Skin of body (tissue), 3 donors: ENCODE measurements at places on chromosomes 5 and 9. TPM values are rescaled to one million over a fixed set of nuclear protein-coding genes. Genes with fewer than 3 reads are reported as not detected.

QSOX2 gene
- total RNA-seq, result 7.8 TPM

- no peak for DNase-seq
These were observed 227.4 kb downstream of the MAN2A1 start for GRCh38 chr5:109917154-109917546.

MEIKIN gene
- total RNA-seq, result not detected

- DNase-seq, result peak; percentile 21
These were observed 188.6 kb downstream of the PDE4D start for GRCh38 chr5:59704936-59705335.

DNA sequence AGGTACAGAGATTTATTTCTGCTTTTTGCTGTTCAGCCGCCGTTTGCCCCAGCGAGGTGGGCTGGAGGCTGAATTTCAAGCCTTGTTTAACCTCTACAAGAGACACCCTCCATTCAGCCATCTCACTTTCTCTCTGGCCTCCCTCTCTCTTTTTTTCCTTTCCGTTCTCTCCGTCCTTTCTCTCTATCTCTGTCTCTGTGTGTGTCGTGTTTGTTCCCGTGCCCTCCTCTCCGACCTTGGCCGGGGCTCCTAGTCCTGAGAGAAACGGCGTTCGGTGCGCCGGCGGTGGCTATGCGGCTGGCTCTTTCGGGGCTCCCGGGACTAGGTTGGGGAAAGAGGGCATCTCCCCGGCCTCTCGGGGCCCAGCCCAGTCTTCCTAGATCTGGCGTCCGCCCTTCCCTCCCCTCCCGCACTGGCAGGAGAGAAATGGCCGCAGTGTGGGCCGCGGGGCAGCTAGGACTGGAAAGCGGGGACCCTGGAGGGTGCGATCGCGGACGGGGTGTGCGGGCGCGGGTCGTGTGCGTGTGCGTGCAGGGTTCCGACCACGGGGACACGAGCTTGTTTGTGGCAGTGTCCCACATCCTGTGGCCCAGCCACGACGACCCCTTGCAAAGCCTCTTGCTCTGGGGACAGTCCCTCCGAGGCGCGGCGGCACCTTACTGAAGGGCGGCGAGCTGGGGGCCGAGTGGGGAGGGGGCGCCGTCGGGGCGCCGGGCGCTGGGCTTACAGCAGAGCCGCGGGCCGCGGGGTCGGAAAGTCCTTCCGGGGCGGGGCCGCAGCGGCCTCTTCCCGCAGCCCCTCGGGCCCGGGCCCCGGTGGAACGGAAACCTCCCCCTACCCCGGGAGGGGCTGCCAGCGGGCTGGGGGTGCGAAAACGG is 5.7 kb downstream of the LHX2 start:
- DNase-seq, result no peak

- DNase-seq, result no peak
These were observed 1.2 kb downstream of the CCDC107 start for GRCh38 chr9:35659340-35659739.

DNA sequence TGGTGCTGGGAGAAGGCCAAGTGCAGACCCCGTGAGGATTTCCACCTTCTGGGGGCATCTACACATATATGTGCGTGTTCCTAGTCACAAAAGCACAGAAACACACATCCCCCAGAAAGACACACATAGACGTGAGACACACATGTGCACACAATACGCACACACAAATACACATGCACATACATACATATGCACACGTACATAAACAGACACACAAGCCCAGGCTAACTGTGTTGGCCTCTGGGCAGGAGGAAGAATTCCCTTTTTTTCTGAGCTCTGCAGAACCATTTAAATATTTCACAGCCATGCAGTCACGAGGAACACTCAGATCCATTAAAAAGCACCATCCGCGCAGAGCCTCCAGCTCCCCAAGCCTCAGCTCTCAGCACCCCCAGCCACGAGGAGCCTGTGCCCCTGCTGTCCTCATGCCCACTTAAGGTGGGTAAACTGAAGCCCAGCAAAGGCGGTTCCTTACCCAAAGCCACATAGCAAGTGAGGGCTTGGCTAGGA is 5.3 kb downstream of the NINJ1 start:
- no peak for DNase-seq

DNA sequence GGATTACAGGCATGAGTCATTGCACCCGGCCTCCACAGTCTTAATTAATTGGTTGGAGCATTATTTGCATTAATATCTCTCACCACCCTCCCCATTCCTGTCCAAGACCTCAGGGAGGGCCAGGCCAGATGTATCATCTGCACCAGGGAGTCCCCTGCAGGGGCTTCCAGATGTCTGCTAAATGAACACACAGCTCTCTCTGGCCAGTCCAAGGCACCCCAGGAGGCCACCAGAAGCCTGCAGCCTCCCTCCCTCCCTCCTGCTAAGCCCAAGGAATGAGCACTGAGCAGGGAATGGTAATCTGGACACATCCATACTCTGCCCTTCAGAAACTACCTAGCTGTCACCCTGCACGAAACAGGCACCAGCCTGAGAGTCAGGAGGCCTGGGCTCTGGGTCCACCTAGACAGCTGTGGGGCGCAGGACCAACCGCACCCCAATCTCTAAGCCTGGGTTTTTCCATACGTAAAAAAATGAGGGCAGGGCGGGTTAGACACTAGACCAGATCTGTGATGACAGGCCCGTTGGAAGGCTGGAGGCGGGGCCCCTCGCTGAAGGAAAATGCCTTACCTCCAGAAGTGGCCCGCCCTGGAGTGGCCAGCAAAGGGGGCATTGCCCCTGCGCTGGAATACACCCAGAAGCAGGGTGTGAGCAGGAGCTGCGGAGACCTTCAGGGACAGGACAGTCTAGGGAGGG is 8.3 kb downstream of the CIZ1 start:
- DNase-seq, result no peak

- no peak for DNase-seq
These were observed 418.6 kb downstream of the SLCO4C1 start for GRCh38 chr5:101877451-101877850.

GRCh38 chr5:110807169-110807568 is 68.4 kb downstream of the SLC25A46 start:
- peak; percentile 10 for DNase-seq

DNA sequence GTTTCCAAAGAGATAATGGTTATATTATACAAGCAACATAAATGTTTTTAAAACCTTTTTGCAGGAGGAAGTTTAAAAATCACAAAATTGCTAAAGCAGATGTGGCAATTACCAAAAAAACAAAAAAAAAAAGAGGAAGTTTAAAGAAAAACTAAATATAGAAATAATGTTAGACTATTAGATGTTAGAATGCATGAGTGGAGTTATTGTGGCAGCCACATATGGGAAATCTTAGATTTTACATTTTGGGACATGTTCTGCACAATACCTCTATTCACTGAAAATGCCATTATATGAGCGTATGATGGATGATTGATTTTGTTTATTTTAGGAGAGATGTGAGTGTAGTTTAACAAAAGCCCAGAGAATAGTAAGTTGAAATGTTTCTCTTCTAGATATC is 31.2 kb upstream of the DTWD2 start:
- DNase-seq, result no peak

DNA sequence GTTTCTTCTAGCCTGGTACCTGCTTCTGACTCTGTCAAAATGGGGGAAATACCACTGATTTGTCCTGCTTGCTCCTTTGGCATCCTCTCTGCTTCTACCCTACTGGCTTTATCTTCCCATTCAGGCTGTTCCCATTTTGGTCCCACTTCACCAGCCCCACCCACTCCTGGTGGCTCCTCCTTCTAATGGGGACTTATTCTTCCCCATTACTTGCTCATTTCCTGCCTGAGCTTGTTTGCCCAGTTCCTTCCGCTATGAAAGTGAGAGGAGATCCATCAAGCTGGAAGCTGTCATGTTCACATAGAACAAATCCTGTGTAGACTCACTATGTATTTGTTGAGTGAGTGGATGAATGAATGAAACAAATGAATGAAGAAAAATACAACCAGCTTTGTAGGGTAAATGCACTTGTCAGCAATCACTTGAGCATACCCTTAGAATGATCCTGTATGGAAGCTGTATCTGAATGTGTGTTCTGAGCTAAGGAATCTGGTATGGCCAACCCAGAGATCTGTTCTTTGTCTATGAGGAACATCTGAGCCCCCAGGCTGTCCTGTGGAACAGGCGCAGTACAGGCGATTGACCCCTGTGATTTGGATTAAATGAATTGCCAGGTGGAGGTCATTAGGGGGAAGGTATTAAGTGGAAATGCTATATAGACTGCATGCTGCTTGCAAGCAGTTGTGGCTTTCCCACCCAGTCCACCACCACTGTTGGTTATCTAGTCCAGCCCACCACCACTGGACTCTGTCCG is 89.5 kb downstream of the APBA1 start:
- DNase-seq, result no peak

GRCh38 chr9:113184539-113184938 is 33.7 kb downstream of the SLC31A2 start:
- DNase-seq, result no peak

GRCh38 chr9:136050701-136051452 is 44.2 kb downstream of the NACC2 start:
- DNase-seq, result no peak

DNA sequence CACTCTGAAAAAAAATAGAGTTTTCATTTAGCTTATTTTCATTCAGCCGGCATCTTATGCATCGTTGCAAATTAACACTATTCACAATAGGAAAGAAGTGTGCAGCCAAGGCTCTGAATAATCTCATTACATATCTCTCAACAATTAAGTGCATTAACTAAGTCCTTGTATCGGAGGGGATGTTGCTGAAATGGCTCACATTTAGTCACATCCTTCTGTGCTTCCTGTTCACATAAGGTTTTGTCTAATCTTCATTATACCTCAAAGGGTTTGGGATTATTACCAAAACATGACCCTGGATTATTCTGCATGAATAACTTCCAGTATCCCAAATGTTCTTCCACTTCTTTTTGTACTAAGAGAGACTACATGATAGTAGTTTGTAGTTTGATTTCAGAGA is 278.0 kb upstream of the GRIA1 start:
- DNase-seq, result no peak

DNA sequence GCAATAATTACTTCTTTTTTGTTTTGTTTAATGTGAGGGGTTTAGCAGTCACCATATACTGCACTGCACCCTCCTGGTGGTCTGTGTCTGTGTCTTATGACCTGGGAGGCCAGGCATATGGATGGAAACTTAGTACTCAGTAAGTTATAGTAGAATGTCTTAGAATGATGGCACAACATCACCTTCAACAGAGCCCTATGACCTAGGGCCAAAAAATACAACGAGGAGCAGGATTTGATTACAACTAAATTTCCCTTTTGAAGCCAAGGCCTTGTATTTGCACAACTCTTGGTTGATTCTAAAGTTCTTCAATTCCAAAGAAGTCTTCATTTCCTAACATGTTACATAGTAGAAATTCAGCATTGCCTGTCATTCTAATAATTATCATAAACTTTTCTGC is 422.1 kb upstream of the PIK3R1 start:
- DNase-seq, result no peak

PRDM9 gene
- not detected for total RNA-seq

- DNase-seq, result no peak
These were observed 744 bp upstream of the PPP2CA start for GRCh38 chr5:134226441-134227192.

DNA sequence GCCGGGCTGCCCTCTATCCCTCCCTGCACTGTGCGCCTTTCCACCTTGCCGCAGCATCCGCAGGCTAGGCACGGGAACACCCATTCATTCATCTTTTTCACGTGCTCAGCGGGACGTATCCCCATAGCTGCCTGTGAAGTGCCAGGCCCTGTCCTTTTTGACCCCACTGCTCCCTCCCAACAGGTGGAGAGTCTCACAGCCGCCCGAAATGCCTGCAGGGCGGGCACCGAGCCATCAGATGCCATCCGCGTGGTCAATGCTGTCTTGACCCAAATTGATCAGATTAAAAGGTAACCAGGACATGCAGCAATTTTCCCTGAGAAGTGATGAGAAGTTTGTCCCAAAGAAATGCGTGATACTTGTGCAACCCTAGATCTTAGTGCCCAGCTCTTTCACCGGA is 15.5 kb downstream of the TRIP13 start:
- DNase-seq, result no peak

SOX30 gene
- total RNA-seq, result 0.10 TPM

FGF10 gene
- 11.1 TPM for total RNA-seq

GRCh38 chr5:175740014-175740413 is 82.1 kb downstream of the HRH2 start:
- DNase-seq, result no peak

DNA sequence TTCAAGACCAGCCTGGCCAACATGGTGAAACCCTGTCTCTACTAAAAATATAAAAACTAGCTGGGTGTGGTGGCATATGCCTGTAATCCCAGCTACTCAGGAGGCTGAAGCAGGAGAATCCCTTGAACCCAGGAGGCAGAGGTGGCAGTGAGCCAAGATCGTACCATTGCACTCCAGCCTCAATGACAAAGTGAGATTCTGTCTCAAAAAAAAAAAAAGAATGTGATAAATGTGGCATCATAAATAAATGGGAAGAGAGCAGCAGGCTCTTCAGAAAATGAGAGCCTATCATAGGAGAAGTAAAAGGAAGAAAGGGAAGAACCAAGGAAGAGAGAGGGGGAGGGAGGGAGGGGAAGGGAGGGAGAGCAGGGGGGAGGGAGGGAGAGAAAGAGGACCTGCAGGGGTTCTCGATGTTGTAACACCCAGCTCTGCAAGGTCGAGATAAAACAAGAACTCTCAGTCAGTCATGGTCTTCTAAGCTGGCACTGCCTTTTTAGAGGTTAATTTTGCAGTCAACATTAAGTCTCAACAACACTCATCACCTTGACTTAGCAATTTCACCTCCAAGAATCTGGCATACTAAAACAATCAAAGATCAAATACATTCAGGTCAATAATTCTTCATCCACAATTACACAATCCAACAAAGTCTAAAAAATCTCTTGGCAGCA is 68.7 kb upstream of the SIMC1 start:
- no peak for DNase-seq

GRCh38 chr9:128473104-128473503 is 17.3 kb downstream of the ODF2 start:
- DNase-seq, result no peak

CTNND2 gene
- 1.4 TPM for total RNA-seq

GRCh38 chr5:145953202-145953601 is 16.8 kb downstream of the SH3RF2 start:
- no peak for DNase-seq
